ENCODE measurements at places on chromosomes 6 and 20.

DNA sequence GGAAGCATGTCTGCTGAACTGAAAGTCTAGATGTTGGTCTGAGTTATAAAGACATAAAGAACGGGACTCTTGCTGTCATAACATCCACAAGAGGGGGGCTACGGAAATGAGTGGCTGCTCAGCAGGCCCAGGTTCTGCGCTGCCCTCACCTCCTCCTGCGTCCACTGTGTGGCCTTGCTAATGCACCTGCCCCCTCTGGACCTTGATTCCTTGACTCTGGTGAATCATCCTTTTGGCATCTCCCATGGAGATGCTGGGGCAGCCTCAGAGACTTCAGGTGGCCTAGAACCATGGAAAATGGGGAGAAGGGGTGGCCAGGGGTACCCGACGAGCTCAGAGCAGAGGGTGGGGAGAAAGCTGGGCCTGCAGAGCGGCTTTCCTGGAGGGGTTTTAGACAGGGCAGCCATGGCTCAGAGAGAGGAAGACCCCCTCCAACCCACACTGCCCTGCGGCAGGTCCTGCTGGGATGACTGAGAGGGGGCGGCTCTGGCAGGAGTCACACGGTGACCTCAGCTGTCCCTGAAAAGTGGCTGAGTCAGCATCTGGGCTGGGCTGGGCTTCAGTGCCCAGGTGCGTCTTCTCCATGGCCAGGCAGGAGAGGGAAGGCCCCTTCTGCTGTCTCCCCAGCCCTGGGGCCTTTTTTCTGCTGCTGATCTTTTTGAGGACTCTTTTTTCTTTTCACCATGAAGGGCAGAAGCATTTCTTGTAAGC lies 46.9 kb downstream of the DLGAP4 start:
- DNase-seq = no peak

- no peak for DNase-seq
Measured at GRCh38 chr6:170189236-170189635, 101.6 kb downstream of the DLL1 start.

DNA sequence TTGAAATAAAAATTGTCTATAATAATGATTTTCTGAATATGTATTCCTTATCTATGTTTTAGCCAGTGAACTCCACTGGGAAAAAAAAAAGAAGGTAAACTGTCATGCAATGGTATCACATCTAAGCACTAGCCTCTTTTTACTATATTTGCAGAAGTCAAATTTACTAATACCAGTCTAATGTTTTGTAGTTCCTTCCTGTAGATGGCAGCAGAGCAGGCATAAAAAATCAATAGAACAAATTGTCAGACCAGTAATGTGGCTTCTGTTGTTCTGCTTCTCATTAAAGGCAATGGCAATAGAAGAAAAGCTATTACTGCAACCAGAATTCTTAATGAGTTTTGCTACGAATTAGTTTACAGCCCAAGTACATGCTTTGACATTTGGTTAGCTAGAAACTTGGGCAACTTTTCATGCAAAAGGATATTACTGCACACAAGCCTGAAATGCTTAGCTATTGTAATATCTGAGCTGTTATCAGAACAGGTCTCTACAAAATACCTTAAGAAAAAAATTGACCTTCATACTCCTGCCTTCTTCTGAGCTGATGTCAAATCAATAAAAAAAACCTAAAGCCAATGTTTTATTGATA lies 476.9 kb downstream of the KHDRBS2 start:
- DNase-seq = peak; percentile 75

GRCh38 chr20:3749689-3750531 lies 17.4 kb downstream of the HSPA12B start:
- DNase-seq = peak; percentile 74

- DNase-seq = peak; percentile 49
Measured at GRCh38 chr20:2302384-2303060, 6.7 kb downstream of the TGM3 start.

- DNase-seq = no peak
Measured at GRCh38 chr6:142413111-142413510, 111.3 kb downstream of the ADGRG6 start.

DNA sequence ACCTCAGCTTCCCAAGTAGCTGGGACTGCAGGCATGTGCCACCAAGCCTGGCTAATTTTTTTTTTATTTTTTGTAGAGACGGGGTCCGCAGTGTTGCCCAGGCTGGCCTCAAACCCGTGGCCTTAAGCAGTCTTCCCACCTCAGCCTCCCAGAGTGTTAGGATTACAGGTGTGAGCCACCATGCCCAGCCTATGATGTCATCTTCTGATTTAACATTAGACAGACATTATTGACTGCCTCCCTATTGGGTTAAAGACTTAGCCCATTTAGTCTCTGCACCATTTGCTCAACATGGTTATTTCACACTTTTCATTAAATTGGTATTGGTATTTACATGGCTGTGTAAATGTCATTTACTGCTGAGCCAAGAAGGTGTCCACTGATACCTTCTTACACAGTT lies 46.1 kb downstream of the DEK start:
- DNase-seq = no peak

DNA sequence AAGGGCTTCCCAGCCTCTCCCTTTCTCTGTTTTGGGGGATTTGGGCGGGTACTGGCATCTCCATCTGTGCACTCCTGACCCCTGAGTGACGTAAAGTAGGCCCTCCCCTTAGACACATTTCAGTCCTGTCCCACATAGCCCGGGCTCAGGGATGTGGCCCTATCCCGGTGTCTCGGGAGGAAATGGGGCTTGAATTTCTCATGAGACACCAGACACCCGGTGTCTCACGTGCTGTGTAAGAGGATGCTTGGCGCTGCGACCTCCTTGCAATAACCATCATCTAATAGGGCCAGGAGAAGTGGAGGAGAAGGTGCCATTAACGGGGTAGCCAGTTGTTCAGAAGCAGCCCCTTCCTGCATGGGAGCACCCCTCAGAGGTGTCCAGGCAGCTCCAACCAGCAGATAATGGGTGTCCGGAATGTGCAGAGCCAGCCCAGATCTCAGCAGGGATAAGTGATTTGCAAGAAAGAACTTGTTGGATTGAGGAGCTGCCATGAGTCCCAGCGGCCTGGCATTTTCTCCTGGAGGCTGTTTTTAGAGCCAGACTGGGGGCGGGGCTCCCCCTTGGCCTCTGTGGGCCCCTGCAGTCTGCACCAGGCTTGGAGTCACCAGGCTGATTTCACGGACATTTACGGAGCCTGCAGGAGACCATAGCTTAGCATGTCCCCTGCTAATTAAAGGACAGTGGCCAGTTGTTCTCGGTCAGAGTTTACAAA lies 372.0 kb downstream of the PREX1 start:
- no peak for DNase-seq

DNA sequence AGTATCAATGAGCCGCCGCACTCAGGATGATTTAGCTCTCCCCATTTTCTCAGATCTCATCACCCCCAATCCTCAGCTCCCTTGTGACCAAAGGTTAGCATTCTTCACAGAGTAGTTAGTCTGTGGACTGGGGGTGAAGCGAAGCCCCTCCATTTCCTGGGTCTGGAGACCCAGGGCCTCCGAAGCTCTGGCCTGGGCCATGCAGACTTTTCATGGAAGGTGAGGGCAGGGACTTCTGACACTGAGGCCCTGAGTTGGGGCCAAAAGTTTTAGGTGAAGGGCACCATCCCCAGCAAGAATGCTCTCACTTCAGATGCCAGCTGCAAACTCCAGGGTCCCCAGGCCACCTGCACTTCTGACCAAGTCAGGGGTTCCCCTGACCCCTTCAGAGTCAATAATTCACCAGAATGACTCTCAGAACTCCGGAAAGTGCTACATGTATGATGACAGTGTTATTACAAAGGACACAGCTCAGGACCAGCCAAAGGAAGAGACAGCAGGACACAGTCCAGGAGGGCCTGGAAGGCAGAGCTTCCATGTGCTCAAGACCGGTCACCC lies 65.7 kb upstream of the DUSP22 start:
- no peak for DNase-seq

DNA sequence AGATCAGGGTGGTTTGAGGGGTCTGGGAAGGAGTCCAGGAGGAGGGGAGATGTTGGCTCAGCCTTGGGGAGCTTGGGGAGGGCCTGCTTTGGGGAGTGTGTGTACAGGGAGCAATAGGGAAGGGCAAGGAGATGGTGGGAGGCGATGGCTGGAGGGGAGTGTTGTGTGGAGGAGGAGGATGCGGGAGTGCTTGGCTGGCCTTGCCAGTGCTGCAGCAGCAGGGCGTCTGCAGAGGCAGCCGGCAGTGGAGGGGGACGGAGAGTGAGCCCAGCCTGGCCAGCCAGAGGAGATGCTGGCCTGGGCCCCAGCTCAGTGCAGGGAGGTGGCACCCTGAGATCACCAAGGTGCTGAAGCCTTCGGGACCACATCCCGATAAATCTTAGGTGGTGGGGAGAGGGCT lies 3.9 kb downstream of the IP6K3 start:
- DNase-seq = no peak

DNA sequence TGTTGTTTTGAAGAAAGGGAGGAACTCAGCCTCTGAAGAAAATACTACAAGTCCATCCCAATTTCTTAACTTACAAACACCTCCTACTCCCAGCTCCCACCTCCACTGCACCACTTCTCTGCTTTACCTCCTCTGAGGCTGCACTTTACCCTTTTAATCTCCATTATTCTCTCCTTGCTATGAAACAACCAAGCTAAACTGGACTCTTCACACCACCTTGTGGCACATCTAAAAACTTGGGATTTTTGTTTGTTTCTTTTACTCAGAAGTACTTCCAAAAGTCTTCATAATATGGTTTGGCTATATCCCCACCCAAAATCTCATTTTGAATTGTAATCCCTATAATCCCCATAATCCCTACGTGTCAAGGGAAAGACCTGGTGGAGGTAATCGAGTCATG lies 142.2 kb downstream of the MOXD1 start:
- DNase-seq = peak; percentile 52
